Cardiac muscle cell (in vitro differentiated cells and primary cell): ENCODE measurements at places on chromosomes 13 and 19. TPM values are rescaled to one million over a fixed set of nuclear protein-coding genes. Genes with fewer than 3 reads are reported as not detected.
A peak's percentile ranks its signal among the peaks of the same experiment; 100 is the strongest.

- H3K27ac ChIP-seq, result no peak overlapping the region
- DNase-seq, result no peak
- no peaks in the 10 kb centered on the region for H3K4me1 ChIP-seq
- H3K27me3 ChIP-seq, result peaks cover 5% of the 10 kb centered on the region
These were observed 532.9 kb downstream of the SLITRK6 start for GRCh38 chr13:85266331-85266730.

DNA sequence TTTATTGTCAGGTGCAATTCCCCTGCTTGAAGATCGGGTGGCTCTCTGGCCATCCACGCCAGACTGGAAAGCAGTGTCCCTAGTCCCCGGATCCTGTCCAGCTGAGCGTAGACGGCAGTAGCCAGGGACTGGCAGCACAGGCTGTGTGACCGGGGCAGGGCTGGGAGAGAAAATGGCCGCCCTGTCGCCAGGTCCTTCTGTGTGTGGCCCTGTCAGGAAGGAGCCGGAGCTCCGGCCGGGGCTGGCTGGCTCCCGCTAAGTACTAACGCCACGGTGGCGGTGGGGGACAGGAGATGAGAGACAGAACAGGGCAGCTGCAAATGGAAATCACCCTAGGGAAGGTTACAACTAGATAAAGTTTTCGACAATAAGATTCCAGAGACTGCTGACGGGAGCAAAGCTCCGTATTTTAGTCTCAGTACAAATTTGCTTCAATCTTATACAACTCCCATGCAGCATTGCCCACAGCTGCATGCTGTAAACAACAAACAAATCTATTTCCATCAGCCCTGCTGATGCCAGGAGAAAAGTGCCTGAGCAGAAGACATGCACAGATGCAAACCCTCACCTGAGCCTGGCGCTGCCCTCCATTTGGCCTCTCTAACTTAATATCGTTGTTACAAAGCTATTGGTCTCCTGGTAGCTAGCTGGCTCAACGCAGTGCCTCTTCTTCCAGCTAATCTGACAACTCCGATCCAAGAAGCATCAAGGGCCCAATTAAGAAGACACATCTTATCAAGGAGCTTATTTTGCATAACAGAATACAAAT, 253.0 kb downstream of the TSHZ3 start:
- no peak for DNase-seq
- peak overlapping the region; percentile 25 for H3K27ac ChIP-seq
- H3K4me3 ChIP-seq, result no peak overlapping the region
- peaks cover 8% of the 10 kb centered on the region for H3K4me1 ChIP-seq
- no peaks in the 10 kb centered on the region for H3K36me3 ChIP-seq
- H3K27me3 ChIP-seq, result peaks cover 21% of the 10 kb centered on the region

- peaks cover 12% of the 10 kb centered on the region for H3K4me1 ChIP-seq
- peak overlapping the region; percentile 90 for H3K27ac ChIP-seq
- H3K27me3 ChIP-seq, result no peaks in the 10 kb centered on the region
- peaks cover 9% of the 10 kb centered on the region for H3K36me3 ChIP-seq
- peak; percentile 97 for DNase-seq
These were observed 9.4 kb upstream of the SPC24 start for GRCh38 chr19:11164879-11165406.

- peak; percentile 32 for DNase-seq
- H3K27ac ChIP-seq, result no peak overlapping the region
- H3K4me3 ChIP-seq, result peak overlapping the region; percentile 83
- peaks cover 3% of the 10 kb centered on the region for H3K27me3 ChIP-seq
- H3K4me1 ChIP-seq, result peaks cover 7% of the 10 kb centered on the region
- no peaks in the 10 kb centered on the region for H3K36me3 ChIP-seq
These were observed 673 bp downstream of the SPATA13 start for GRCh38 chr13:24161010-24161775.

Gene PDS5B
- 17.9 and 26.2 TPM in 2 replicates for total RNA-seq

Gene C2CD4C
- 4.1 and 5.4 TPM in 2 replicates for total RNA-seq

Gene ATCAY
- total RNA-seq, result 0.15 and 0.25 TPM in 2 replicates
